ENCODE measurements at places on chromosomes 6 and 20.

DNA sequence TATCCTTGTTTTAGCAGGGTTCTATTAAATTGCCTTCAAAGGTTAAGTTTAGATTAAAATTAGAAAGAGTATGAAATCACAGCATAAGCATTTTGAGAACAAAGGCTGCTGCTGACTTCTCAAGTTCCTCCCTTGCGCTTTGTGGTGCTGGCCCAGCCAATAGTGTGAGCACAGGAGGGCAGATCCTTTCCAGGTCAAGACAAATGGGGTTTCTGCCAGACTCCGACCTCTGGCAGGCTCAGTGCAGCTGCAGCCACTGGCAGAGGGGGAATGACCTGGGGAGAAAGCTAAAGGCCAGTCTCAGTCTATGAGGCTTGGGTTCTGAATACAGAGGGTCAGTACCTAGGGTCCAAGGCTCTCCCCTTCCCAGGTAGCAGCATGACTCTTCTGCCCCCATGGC lies 27.0 kb downstream of the CLIC5 start:
- DNase-seq, result no peak

GRCh38 chr20:31716818-31717477 lies 5.7 kb downstream of the BCL2L1 start:
- no peak for DNase-seq

GRCh38 chr20:56447227-56447626 lies 21.2 kb upstream of the RTF2 start:
- no peak for DNase-seq

DNA sequence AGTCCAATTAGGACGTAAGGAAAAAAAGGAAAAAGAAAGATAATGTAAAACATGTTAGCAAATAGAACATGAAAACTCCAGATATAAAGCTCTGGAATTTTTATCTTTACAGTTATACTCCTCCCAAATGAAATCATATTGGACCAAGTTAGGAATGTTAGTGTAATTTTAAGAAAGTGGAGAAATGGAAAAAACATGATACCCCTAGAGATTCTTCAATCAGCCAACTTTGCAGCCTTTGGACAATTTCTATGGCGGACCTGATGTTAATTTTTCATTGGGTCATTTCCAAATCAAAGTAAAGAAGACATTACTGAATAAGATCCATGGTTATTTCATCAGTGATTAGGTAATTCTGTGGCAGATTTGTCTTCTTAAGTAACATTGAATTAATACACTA lies 748.7 kb downstream of the RFPL4B start:
- no peak for DNase-seq

- no peak for DNase-seq
Observed at GRCh38 chr20:1741309-1742048, 83.9 kb upstream of the SIRPG start.

- no peak for DNase-seq
Observed at GRCh38 chr20:51128198-51128597, 105.3 kb upstream of the KCNG1 start.

- no peak for DNase-seq
Observed at GRCh38 chr6:38801305-38801704, 86.2 kb downstream of the DNAH8 start.

DNA sequence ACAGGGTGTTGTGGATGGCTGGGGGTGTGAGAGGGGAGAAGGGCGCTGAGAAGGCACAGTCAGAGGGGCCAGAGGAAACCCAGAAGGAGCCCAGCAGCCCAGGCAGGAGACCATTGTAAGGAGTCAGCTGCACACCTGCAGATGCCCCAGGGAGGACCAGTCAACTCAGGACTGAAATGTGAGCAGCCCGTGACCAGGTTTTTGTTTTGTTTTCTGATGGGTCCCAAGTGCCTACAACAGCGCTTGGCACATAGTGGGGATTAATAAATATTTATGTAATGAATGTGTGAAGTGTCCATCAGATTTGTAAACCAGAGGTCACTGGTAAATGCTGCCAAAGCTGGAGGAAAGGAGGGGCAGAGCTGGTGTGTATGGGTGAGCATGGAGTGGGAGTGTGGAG lies 30.2 kb downstream of the TRAM2 start:
- no peak for DNase-seq

GRCh38 chr20:53195876-53196610 lies 223.9 kb downstream of the TSHZ2 start:
- DNase-seq, result no peak

DNA sequence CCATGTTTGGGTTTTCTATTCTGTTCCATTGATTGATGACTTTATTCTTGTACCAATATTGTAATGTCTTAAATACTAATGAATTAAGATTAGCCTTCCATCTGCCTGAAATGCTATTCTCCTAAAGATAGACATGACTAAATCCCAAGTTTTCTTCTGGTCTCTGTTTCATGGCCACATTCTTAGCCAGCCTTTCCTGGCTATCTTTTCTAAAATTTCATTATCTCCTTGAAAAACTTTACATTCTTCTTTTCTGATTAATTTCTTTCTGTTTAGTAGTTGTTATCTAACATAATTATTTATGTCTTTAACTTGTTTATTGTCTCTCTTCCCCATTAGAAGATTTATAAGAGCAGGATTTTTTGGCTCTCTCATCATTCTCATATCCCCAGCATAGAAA lies 4.4 kb upstream of the PRIM2 start:
- no peak for DNase-seq

GRCh38 chr6:150575836-150576235 lies 23.8 kb upstream of the PLEKHG1 start:
- DNase-seq, result no peak

DNA sequence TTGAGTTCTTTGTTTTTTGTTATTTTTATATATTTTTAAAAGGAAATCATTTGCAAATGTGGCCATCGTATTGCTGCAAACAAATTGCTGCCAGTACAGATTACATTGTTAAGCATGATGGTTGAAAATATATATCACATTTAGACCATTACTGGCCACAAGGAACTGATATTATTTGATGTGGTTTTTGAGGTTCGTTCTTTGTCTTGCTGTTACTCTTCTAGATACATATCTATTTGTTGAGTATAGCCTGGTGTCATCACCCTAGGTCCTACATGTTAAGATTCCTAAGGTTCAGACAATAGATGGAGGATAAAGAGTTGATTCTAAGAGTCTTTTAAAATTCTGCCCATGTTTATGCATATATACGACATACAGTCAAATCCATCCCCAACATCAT lies 306.0 kb downstream of the FARS2 start:
- no peak for DNase-seq

- no peak for DNase-seq
Observed at GRCh38 chr6:13579911-13580310, 5.5 kb downstream of the SIRT5 start.

DNA sequence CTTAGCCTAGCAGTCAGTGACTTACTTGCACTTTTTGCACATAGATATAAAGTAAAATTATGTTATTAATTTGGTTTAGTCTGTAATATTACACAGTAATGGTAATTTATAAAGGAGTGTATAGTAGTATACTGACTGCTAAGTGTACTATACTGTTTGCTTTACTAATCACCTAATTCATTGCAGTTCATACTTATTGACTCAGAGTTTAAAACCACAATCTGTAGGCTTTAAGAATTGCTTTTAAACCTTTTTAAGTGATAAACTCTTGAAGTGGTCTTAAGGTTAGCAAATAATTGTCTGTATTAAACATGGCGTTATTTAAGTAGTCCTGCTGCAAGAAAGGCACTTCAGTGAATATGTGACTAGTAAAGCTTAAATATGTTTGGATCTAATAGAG lies 151.5 kb downstream of the QKI start:
- DNase-seq, result no peak

DNA sequence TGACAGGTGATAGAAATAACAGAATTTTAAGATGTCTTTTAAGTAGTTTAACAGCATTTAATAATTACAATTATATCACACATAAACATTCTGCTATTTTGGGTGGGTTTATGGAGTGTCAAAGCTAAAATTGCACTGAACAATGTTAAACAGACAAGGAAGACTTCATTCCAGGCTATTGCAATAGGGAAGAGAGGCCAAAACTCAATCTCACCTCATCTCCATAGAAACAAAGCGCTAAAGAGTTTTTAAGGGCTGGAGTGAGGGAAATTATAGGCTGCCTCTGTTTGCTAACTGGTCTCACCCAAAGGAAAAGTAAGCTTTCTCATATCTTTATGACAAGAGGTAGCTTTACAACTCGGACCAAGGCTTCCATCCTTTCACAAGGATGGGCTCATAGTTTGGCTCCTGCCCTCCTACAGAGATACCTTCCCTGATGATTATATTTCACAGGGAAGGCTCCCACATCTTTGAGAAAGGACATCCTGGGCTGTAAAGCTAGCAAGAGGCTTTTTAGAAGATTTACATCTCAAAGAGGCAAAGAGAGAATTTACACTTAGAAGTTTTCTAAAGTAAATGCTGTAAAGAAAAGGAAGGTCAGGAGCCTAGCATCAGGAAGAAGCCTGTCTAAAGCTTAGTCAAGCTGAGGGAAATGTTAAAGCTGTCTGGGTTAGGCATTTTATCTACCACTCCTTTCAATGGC lies 350.2 kb upstream of the IMPG1 start:
- DNase-seq, result no peak

GRCh38 chr6:169323221-169323620 lies 69.6 kb upstream of the THBS2 start:
- DNase-seq, result no peak

GRCh38 chr6:169220068-169220964 lies 33.3 kb downstream of the THBS2 start:
- no peak for DNase-seq

- no peak for DNase-seq
Observed at GRCh38 chr6:122454673-122455072, 16.9 kb downstream of the SERINC1 start.

DNA sequence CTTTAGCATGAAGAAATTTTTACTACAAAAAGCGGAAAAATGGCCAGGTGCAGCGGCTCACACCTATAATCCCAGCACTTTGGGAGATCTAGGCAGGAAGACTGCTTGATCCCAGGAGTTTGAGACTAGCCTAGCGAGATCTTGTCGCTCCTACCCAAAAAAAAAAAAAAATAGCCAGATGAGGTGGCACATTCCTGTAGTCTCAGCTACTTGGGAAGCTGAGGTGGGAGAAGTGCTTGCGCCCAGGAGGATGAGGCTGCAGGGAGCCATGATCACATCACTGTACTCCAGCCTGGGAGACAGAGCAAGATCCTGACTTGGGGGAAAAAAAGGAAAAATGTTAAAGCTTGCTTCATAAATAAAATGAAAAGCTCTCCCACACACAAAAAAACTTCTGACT lies 14.5 kb downstream of the NUDT3 start:
- DNase-seq, result no peak

DNA sequence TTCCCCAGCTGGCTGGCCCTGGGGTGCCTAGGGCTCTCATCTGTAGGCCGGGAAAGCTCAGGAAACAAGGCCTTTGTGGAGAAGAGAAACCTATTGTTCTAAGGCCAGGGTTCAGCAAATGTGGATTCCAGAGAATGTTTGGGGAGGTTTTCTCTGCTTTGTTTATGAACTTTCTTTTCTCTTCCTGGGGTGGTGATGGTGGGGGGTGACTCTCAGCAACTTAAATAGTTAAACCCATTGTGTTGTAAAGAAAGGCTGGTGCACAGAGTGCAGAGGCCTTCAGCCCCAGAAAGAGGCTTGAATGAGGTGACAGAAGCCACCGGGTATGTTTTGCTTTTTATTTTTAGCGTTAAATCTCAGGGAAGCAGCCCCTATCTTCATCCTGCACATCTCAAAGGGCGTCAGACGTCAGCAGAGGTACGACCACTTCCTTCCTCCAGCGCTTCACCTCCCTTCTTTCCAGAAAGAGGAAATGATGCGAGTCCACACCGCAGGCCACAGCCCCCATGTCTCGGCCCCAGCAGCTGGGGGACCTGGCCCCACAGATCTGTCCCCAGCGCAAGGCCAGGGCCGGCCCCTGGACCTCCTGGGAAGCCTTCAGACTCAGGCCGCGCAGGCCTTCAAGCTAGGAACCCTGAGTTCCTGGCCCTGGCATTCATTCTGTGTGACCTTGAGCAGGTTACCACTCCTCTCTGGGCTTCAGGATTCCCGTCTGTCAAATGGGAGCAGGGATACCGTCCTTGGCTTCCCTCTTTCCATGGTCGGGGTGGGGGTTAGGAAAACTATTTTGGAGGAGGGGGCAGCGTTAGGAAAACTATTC lies 605 bp upstream of the PPP1R16B start:
- peak; percentile 32 for DNase-seq

DNA sequence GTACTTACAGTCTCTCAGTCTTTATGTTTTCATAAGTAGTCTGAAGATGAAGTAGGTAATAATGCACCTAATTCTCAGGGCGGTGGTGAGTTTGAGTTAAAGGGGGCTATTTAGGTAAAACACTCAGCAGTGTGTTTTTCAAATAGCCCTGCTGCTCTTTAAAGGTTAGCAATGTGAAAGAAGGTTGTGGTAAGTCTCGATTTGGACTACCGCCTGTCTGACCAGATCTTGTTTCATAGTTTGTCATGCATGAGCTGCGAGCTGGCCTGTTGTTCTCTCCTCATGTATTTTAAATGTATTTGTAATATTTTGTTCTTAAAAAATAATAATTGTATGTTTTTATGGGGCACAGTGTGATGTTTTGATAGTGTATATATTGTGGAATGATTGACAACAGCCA lies 340.2 kb downstream of the DHX35 start:
- DNase-seq, result no peak

GRCh38 chr6:128062882-128063603 lies 162.2 kb upstream of the THEMIS start:
- no peak for DNase-seq

DNA sequence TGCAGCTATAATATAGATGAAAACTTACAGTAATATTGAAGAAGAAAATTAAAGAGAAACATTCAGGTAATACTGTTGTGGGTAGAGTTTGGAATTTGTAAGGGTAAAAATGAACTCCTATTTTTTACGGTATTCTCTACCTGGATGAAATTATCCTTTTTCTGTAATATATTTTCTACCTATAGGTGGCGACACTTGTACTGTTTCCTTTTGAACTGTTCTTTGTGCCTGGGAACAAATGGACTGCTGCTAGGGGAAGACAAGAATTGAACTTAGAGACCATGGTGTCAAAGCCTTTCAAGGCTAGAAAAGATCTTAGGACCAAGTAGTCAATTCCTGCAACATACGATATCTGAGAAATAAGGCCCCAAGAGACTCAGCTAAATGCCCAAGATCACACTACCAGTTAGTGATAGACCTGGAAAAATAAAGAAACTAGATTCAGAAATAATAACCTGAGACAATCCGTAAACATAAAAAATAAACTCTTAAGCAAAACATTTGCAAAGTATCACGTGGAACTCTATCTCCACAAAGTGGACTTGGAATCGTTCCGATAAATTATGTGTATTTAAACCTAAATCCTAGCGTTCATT lies 383.8 kb downstream of the TFAP2A start:
- no peak for DNase-seq

DNA sequence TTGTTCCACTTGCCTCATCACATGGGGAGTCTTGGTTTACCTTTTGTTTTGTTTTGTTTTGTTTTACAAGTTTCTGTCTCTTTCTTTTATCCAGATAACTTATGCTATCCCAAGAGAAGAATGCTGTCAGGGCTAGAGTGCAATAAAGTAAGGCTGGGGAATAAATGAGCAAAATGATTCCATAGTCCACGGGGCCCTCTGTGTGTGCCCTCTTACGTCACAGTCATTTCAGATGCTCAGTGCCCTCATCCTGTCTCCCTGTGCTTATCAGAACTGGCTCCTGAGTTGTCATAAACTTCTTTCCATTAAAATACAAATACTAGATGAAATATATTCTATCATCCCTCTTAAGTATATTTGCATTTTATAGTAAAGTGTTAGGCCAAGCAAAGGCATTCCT lies 30.8 kb upstream of the ENPP1 start:
- no peak for DNase-seq
